Stimulated activated memory B cell treated with anti-CD40 and anti-IgM and Interleukin-4, amounts not matched to agents 10 μg/mL and 1 μg/mL and 100 μg/mL, for 72 hours (primary cell): ENCODE measurements at places on chromosomes 12 and 14.

DNA sequence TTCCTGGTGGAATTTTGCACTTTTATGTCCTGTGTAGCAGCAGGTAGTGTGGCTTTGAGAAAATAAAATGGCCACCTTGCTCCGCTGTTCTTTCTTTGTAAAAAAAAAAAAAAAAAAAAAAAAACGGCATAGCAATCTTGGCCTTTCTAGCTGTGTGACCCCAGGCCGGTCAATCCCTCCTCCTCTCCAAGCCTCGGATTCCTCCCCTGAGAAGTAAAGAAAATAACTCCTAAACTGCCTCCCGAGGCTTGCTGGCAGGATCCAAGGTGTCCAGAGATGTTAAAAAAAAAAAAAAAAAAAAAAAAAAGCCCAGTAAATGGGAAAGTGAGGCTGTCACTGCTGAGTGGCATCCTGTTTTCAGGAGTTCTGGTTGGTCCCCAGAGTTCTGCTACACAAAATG lies 23.9 kb upstream of the MAP1LC3B2 start:
- no peak overlapping the region for H3K4me3 ChIP-seq
- H3K27me3 ChIP-seq = no peaks in the 10 kb centered on the region

GRCh38 chr12:130813436-130813835 lies 25.6 kb downstream of the STX2 start:
- H3K27ac ChIP-seq = peak overlapping the region; percentile 74
- H3K27me3 ChIP-seq = no peaks in the 10 kb centered on the region
- ATAC-seq = peak; percentile 20
- H3K4me3 ChIP-seq = peak overlapping the region; percentile 40

GRCh38 chr14:79660053-79660939 lies 551.0 kb downstream of the DIO2 start:
- no peak for ATAC-seq
- no peak overlapping the region for H3K4me3 ChIP-seq
- no peak overlapping the region for H3K27ac ChIP-seq

- no peak for ATAC-seq
- H3K4me1 ChIP-seq = peaks cover 41% of the 10 kb centered on the region
- H3K27me3 ChIP-seq = peaks cover 28% of the 10 kb centered on the region
- H3K27ac ChIP-seq = no peak overlapping the region
- H3K36me3 ChIP-seq = peaks cover 24% of the 10 kb centered on the region
These were observed 8.8 kb downstream of the AICDA start for GRCh38 chr12:8603856-8604255.

DNA sequence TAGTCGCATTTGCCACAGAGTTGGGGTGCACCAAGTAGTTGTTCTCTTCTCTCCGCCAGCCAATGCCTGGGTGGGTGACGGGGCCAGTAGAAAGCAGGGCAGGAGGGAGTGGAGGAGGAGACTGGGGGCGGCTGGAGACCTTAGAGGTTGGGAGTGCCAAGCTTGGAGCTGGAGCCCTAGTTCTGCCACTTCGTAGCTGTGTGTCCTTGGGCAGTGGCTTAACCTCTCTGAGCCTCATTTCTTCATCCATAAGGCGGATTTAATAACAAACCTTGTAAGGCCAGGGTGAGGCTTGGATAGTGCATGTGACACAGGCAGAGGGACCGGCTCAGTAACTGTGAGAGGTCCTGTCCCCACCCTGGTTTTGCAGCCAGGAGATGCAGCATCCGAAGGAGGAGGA lies 81.1 kb upstream of the LHX5 start:
- no peaks in the 10 kb centered on the region for H3K36me3 ChIP-seq
- H3K4me3 ChIP-seq = no peak overlapping the region
- ATAC-seq = no peak
- H3K27ac ChIP-seq = no peak overlapping the region
- H3K27me3 ChIP-seq = peaks cover 25% of the 10 kb centered on the region

DNA sequence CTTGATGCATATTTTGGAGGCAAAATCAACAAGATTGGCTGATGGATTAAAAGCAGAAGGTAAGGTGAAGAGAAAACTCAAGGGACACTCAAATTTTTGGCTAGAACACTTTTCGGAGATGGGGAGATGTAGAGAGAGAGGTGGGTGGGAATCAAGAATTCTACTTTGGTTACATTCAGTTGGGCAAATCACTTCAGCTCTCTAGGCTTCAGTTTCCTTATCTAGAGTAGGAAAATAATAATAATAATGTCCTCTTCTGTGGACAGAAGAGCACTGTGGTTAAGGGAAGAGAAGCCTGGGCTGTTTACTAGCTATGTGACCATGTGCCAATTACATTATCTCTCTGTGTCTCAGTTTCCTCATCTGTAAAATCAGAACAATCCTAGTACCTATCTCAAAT lies 23.4 kb upstream of the DHRS2 start:
- no peak for ATAC-seq
- no peaks in the 10 kb centered on the region for H3K36me3 ChIP-seq
- no peak overlapping the region for H3K4me3 ChIP-seq
- H3K27ac ChIP-seq = no peak overlapping the region

DNA sequence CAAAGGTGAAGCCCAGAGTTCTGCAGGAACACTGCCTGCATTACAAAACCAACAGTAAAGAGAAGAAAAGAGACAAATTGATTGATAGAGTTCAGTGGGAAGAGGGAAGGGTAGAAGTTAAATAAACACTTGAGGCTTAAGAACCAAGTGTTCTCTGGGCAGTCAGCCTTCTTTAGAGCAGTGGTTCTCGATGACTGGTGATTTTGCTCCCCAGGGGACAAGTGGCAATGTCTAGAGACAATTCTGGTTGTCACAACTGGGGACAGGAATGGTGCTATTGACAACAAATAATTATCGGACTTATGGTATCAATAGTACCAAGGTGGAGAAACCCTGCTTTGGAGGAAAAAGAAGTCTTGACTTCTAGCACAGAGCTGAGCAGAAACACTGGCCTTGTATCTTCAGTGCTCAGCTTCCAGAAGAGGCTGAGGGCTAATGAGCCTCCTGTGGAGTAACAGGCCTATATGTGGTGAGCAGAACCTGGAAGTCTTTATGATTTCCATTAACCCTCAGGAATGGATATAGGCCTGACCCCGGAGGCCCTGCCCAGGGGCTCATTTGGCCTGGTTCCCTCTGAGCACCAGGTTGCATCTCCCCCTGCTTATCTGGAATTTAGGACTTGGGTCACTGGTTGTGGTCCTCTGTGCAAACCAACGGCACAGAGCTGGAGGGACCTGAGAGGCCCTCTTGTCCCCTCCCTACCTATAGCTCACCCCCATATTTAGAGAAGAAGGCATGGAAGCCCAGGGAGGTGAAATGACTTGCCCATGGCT lies 204.6 kb upstream of the PWP1 start:
- ATAC-seq = peak; percentile 27
- no peak overlapping the region for H3K27ac ChIP-seq
- H3K4me1 ChIP-seq = no peaks in the 10 kb centered on the region
